ENCODE measurements at places on chromosomes 5 and 9.

DNA sequence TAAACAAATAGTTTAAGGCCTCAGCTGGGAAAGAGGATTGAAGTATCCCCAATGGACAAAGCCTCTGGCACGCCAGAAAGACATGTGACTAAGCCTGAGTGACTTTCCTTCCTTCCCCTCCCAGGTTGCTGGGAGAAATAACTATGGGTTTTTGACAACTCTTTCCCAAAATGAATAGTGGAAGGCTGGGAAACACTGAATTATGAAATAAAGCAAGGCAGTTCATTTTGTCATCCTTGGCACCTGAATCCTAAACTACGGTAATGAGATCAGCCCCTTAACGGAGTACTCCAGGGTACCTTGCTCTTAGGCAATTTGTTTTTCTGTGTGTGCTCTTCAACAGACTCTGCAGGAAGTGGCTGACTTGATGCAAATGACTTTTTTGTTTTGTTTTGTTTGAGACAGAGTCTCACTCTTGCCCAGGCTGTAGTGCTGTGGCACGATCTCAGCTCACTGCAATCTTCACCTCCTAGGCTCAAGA is 75.2 kb downstream of the LMNB1 start:
- DNase-seq = no peak

- DNase-seq = no peak
Measured at GRCh38 chr9:3931058-3931457, 368.8 kb downstream of the GLIS3 start.

GRCh38 chr5:107533910-107534876 is 136.5 kb downstream of the EFNA5 start:
- no peak for DNase-seq

DNA sequence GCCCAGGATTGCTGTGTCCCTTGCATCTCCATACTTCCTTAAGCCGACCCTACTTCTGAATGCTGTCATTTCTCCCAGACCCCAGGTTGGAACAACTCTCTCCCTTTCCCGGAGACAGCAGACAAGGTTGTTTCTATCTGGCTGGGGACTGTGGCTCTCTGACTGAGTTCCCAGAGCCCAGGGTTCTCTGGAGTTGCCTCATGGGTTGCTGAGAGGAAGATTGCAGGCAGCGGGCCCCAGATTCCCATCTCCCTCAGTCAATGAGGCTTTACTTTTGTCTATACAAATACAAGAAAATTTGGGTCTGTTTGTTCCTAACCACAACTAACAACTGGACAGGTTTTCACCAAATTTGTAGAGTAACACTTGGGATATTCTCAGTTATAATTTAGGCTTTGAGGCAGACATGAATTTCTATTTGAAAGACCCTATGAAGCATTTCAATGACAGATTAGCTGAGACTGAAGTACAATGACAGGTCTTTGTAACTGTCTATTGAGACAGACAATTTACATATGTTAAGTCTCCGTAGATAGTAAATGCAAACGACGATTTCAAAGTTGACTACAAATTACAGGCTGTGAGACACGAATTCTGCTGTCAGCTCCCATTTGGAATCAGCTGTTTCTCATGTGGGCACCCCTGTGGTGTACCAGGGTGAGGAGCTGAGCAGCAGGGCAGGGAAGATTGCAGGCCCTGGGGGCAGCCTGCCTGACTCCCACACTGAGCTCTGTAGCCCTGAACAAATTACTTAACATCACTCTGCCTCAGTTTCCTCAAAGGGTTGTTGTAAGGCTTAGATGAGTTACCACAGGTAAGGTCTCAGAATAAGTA is 107.5 kb downstream of the ATP10B start:
- DNase-seq = no peak

- no peak for DNase-seq
Measured at GRCh38 chr5:169670769-169671525, 33.9 kb downstream of the DOCK2 start.

DNA sequence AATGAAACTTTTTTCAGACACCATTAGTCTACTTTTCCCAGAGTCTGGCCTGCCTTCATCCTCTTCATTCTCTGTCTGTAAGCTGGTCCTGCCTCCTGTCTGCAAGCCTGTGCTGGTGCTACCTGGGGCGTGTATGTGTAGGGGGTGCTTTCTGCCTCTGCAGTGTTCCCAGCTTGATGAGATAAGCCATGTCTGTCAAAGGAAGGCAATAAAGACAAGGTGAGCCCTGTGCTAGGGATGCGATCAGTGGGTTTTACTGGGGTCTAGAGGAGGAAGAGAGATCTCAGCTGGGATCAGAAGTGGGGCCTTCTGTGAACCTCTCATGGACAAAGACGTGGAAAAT is 78.0 kb upstream of the TGFBR1 start:
- no peak for DNase-seq

- no peak for DNase-seq
Measured at GRCh38 chr9:35042081-35042604, 30.3 kb downstream of the VCP start.

DNA sequence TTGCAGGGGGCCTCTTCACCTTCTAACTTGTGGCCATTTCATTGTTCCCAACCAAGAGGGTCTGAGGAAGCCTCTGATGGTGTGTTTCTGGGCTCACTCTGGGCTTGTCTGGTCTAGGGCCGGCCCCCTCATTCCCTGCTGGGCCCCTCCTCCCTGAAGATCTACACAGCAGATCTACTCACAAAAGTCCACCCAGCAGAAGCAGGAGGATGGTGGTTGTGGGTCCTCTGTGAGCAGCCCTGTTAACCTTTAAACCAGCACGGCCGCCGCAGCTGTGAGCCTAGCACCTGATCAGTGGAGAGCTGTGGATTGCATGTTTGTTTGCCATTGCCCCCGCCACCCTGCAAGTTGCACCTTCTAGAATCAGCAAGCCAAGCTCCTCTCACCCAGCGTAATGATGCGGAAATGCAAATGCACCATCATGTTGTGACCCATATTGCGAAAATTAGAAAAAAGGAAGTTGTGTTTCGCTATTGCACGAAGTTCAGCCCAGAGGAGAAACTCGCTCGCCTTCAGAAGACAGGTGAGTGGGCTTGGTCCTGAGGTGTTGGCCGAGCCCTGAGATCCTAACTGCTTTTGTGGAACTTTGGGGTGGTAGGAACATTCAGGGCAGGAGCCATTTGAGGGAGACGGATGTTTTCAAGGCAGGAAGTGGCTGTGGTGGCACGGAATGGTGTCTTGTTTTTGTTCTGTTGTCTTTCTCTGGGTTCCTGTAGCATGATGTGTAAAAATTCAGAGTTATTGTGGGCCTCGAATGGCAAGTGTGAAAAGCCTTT is 16.7 kb downstream of the FGD3 start:
- no peak for DNase-seq

DNA sequence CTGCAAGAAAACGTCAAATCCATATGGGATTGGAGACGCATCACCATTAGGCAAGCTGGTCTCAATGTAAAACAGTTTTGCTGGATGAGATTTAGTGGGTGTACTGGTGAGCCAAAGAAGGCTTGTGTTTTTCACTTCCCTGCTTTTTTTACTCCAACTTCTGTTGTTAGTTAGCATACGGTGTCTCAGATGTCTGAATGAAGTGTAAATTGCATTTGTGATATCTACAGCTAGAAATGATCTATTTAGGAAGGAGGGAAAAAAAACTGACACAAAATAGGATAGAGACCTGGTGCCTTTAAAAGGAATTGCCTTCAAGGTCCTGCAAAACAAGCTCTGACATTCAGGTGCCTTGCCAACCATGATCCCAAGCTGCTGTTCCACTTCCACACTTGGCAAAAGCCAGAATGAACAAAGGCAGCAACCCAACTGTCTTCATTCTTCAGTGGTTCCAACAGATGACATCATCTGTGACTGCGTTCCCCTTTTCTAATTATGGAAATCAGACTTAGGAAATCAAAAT is 104.2 kb upstream of the RAI14 start:
- no peak for DNase-seq

GRCh38 chr9:14547245-14548060 is 145.8 kb downstream of the ZDHHC21 start:
- no peak for DNase-seq

- no peak for DNase-seq
Measured at GRCh38 chr5:53017794-53018391, 28.7 kb downstream of the ITGA2 start.

- no peak for DNase-seq
Measured at GRCh38 chr5:69493396-69494133, 975 bp downstream of the OCLN start.

GRCh38 chr5:101751105-101751504 is 545.0 kb downstream of the SLCO4C1 start:
- no peak for DNase-seq

DNA sequence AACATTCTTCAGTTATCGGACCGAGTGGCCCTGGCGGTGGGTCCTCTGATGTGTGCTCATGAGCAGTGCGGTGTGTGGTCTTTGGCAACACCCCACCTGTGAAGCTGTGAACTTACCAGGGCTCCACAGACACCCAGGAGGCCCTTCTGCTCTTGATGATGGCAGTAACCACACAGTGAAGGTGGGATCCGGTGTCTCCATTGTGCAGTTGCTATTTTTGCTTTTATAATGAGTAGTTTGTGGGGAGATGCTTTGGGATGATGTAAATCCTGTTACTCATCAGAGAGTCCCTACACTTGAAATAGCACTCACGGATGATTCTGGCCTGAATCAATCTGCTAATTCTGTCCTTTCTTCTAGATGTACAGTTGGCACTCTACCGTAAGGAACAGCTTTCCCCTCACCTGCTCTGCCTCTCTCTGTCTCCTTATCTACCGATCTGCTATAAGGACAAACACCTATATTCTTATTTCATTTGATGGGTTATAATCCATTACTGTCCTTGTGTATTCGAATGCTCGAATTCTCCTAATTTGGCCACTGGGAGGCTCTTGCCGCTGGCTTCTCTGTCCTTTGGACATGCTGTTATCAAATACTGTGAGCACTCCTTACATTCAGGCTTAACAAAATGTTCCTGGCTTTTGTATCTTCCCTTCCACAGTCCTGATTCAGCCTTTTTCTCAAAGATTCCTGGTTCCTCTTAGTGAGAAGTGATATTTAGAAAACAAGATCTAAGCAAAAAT is 20.2 kb downstream of the ATPSCKMT start:
- DNase-seq = no peak

DNA sequence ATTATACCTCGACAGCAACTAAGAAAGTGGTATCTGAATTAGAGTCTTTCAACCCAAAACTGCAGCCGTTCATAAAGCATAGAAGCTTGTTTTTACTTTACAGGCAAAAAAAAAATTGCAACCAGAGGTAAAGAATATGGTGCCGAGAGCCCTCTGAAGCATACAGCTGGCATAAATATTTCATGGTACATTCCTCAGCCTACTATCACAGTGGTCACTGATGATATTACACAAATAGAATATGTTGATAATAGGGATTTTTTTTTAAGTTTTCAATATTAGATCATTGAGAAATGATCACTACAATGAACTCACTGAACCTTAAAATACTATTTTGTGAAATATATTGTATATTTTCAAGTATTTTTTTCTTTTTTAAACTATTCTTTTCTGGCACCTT is 6.2 kb upstream of the SMC2 start:
- no peak for DNase-seq

DNA sequence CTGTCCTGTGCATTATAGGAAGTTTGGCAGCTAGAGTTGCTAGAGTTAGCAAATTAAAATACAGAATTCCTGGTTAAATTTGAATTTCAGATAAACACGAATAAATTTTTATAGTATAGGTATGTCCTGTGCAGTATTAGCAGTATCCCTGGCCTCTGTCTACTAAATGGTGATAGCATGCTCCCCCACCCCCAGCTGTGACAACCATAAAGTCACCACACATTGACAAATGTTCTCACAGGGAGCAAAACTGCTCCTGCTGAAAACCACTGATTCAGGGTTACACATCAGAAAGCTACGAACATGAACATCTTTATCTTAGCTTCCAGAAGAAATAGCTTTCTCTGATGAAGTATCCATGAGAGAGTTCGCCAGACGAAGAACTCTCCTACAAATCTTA is 91.8 kb upstream of the CCDC112 start:
- DNase-seq = no peak

- DNase-seq = no peak
Measured at GRCh38 chr5:139565411-139566305, 4.5 kb downstream of the UBE2D2 start.

GRCh38 chr9:87267251-87268070 is 230.2 kb upstream of the DAPK1 start:
- DNase-seq = no peak

DNA sequence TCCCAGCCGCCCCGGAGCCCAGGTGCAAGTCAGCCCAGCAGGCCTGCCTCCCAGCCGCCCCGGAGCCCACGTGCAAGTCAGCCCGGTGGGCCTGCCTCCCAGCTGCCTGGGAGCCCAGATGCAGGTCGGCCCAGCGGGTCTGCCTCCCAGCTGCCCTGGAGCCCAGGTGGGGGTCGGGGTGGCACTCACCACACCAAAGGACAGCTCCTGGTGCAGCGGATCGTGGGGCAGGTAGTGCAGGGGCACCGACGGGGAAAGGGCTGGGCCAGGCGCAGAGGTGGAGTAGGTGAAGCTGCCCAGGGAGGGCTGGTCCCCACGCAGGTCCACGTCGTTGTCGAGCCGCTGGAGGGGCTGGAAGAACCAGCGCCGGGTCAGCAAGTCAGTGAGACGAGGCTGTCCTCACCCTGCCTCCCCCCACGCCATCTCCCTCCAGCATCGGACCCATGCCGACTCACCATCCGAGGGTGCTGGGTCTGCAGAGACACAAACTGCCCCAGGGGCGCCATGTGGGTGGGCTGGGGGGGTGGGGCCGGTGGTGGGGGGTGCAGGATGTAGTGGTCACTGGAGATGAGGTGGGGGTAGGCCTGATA is 6.7 kb downstream of the RNF44 start:
- DNase-seq = no peak

DNA sequence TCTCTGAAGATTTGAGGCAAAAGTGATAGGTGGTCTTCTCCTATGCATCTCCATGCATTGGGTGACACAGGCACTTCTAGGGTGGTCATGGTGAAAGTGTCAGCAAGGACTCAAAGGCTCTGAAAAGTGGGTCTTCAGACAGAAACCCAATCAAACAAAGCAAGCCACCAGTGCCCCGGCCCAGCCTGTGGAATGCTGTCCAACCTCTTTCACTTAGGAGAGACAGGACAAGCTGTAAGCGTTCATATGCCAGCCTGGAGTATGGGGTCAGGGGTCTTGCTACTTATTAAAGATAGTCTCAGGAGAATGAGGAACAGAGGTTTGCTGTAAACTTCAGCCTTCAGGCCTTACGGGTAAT is 324.5 kb downstream of the GADD45G start:
- DNase-seq = no peak

All from NCI-H1694 treated with DMSO at 0.1 percent for 48 hours (cell line).